ENCODE measurements at places on chromosomes 5 and 9.

DNA sequence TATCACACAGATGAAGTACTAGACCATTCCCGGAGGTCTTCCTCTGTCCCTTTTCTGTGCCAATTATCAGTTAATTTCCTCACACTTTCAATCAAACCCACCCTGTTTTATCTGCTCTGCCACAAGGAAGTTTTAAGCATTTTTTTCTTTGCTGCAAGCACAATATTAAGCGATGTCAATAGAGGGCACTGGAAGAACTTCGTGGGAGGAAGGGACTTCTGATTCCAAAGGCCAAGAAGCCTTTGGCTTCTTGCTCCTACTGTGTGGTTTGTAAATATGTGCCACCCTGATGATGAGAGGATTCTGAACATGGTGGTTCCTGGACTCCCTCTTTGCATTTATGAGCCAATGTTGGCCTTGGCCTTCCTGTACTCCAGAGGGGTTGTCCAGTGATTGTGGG, 1712.5 kb upstream of the C9orf72 start:
- DNase-seq: no peak

DNA sequence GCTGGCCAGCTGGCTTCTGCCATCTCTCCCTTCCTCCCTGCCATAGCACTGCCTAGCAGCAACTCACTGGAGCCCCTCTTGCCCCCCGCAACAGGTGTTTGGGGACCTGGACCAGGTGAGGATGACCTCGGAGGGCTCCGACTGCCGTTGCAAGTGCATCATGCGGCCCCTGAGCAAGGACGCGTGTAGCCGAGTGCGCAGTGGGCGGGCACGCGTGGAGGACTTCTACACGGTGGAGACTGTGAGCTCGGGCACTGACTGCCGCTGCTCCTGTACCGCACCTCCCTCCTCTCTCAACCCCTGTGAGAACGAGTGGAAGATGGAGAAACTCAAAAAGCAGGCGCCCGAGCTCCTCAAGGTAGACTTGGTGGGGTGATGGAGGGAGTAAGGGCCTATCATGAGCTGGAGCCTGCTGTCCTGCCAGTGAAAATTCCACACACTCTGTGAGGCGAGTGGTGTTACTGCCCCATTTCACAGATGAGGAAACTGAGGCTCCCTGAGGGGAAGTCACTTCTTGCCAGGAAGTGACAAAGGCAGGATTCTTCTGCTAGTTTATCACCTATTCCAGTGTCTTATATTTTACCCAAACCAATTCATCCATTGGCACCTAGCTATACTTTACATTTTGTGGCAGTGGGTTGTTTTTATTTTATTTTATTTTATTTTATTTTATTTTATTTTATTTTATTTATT, 10.1 kb downstream of the OLFML2A start:
- no peak for DNase-seq

GRCh38 chr9:93480262-93480661, 26.9 kb upstream of the FAM120AOS start:
- DNase-seq: no peak

DNA sequence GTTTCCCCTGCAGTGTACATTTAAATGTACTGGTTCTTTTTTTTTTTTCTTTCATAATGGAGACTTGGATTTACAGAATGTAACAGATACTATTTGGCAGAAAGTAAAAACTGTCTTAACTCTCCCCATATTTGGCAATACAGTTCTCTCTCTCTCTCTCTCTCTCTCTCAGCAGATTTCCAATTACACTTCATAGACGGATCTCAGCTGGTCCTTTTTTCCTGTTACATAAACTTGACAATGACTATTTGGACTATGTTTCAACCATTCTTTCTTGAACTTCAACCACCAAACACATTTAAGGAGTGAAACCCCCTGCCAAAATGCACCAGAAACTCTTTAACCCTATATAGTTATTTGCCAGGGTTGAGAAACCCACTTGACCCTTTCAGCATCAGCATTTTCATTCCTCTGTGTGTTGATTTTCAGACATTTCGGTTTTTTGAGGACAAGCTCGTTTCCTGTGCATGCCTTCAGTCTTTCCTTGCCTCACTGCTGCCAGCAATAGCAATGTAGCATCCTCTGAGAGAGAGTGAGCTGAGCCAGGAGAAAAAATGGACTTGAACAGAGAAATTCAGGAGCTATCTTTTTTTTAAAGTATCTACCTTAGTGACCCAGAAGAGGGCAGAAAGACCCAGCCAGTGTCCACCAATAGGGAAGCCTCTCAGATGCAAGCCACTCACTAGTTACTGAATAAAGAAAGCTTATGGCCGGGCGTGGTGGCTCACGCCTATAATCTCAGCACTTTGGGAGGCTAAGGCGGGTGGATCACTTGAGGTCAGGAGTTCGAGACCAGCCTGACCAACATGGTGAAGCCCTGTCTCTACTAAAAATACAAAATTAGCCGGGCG, 26.0 kb upstream of the GNA14 start:
- DNase-seq: peak; percentile 16

DNA sequence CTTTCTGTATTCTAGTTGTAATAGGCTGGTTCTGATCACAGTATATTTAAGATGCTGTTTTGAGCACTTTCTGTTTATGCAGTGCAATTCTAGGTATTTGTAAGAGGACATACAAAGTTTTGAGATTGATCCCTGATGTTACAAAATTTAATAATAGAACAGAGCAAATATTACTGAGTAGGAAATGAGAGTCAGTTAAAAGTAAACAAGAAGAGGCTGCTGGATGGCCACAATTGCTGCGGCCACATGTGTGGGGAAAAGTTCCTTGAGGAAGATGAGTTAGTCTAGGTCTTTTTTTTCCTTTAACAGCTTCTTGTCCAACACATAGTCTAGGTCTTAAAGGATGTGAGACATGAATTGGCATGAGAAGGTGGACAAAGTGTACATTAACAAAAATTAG, 11.3 kb downstream of the EHMT1 start:
- peak; percentile 28 for DNase-seq

DNA sequence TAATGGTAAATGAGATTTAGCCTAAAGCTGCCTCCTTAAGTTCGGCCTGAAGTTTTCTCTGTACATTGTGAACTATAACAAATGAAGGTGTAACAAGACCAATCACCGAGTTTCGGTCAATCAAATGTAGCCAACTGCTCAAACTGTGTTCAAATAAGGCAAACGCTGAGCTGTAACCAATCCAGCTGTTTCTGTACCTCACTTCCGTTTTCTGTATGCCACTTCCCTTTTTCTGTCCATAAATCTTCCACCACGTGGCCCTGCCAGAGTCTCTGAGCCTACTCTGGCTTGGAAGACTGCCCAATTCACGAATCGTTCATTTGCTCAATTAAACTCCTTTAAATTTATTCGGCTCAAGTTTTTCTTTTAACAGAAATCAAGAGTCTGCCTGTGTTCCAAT, 193.5 kb upstream of the KLF9 start:
- no peak for DNase-seq

- DNase-seq: no peak
These were observed 690.3 kb upstream of the DMAC1 start for GRCh38 chr9:8489835-8490234.

Data from IMR-90 (cell line).